Fibroblast of skin of right quadriceps (primary cell): ENCODE measurements at places on chromosomes 11 and 22.
A peak's percentile ranks its signal among the peaks of the same experiment; 100 is the strongest.

DNA sequence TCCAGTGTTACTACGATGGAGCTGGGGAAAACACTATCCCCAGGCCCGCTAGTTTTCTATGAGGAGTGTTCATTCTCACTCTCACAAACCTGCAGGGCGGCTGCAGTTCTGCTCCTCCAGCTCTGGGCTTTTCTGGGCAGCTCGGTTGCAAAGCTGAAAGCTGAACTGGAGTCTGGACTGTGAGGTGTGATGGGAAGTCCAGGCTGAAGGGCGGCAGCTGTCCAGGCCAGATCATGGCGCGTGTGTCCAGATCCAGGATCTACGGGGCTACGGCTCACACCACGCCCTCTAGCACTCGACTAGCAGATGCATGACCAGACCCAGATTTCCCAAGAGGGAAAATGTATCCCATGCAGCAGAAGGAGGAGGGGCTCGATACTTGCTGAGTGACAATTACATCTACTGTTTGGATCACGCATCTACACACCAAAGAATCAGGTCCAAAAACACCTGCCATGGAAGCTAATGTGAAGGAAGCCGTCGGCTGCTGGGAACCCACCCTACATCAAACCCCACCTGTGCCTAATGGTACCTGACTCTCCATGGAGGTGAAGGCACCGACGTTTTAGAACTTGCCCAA, 555.0 kb downstream of the BRD1 start:
- DNase-seq = no peak

GRCh38 chr11:25766332-25767015, 565.5 kb upstream of the ANO3 start:
- DNase-seq = no peak

DNA sequence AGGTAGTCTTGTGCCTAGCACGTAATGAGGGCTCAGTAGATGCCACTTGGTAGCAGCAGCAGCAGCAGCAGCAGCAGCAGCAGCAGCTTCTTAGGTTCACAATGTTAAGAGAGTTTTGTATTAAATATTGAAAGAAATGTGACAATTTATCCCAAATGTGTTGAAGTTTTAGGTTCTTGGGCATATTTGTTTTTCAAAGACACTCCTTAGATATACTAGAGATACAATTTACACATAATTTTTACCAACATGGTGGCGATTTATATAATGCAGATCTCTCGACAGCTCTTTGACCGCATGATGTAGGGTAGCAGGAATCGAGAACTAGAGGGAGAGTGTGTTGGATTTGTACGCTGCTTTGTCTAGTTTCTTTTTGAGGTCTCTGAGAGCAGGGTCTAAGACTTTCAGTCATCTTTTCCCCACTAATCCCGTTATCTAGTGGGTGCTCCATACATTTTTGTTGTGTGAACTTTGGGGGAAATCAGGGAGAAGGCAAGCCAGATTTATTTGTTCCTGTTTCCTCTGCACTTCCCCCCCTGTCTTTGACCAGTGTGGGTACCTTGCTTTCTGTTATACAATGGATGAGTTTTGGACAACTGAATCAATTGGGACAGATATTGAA, 1.4 kb downstream of the FDX1 start:
- no peak for DNase-seq

- no peak for DNase-seq
Measured at GRCh38 chr11:9530020-9530621, 43.3 kb upstream of the WEE1 start.

DNA sequence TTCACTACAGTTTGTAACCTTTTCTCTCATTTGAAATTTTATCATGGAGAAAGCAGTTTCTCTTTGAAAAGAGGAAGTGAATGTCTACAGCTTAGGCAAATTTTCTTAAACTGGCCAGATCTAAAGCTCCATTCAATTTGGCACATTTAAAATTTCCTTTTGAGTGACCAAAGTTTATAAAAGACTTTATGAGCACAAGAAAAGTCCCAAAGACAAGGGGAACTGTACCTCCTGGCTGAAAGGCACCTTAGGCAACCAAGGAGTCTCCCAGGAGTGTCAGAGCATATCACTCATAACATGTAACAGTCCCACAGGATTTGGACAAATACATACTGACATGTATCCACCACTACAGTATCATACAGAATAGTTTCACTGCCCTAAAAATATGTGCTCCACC, 41.3 kb downstream of the NARS2 start:
- no peak for DNase-seq

DNA sequence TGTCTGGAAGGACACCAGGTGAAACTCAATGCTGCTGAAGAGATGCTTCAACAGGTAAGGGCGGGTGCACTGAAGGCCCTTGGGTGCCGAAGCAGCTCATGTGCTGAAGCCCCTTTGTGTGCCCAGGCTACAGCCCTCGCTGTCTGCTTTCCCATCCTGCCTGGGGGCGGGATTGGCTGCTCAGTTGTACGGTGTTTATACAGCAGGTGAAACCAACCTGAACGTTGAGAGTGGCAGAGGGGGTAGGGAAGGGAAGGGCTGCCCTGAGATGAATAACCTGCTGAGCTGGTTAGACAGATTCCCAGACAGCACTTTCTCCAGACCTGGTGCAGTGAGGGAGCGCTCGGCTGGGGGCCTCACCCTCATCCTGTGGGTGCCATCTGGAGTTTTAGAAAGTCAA, 75.7 kb downstream of the CYB5R2 start:
- no peak for DNase-seq

GRCh38 chr11:92967178-92967577, 2.3 kb upstream of the MTNR1B start:
- no peak for DNase-seq

GRCh38 chr22:50171965-50172421, 1.5 kb downstream of the PANX2 start:
- DNase-seq = no peak

- DNase-seq = peak; percentile 27
Measured at GRCh38 chr11:62105667-62106191, 18.1 kb upstream of the INCENP start.

DNA sequence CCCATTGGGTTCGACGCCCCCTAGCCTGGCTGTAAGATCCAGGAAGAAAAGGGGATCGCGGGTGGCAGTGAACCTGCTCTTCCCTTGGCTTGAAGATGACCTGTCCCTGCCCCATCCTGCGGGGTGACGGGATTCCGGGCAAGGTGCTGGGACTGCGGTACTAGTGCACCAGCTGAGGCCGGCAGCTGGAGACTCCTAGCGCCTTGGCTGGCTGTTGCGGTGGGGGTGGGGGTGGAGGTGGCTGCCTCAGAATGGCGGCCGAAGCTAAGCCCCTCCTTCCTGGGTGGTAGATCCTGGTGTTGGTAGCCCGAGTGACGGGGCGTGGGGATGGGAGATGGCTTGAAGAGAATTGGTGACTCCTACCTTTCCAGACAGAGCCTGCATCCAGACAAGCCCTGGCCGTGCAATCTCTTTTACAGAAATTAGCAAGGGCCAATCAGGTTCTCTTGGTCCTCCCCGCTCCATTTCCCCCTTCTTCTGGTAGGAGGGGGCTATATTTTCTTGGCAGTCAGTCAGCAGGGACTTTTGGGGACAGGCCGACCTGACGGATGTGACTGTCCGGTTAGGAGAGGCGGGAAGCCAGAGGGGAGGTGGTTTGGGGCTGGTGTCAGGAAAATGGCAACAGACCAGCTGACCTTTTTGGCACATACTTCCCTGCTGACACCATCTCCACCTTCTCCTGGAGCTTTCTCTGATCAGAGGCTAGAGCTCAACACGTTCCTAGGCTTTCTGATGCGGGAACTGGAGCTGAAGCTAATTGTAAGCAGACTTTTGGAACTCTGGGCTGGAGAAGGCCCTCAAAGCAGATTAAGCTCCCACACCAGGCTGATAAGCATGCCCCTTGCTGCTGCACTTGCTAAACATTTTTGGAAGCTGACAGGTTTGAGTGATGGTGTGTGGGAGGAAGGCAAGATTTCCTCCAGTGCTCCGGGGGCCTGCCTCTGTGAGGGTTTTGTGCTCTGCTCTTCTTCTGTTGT, 2.0 kb downstream of the NAV2 start:
- DNase-seq = peak; percentile 55

DNA sequence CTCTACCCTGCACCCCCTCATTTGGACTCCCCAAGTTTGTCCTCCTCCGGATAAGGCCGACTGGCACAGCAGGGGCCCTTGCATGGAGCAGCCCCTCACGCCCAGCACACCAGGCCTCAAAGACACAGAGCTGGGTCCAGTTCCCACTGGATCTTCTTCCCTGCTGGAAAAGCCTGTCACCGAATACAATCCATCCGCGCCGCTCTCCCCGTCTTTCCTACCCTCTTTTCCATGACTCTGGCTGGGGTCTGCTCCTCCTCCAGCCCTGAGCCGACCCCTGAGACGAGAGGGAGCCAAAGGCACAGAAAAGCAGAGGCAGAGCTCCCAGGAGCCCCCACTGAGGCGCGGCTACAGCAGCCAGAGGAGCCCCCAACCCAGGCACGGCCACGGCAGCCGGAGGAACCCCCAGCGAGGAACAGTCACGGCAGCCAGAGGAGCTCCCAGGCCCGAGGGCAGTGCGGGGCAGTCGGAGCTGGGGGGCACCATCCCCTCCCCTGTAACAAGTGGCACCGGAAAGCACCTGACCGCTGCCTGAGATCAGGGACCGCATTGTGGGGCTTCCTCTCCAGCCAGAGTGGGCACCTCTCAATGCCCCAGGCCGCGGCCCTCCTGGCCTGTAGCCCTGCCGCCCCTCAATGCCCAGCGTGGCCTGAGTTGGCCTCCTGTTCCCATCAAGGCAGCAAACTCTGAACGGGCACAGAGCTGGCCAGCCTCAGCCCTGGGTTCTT, 12.0 kb downstream of the ALG12 start:
- DNase-seq = no peak

GRCh38 chr11:101288392-101288791, 158.8 kb upstream of the PGR start:
- no peak for DNase-seq

DNA sequence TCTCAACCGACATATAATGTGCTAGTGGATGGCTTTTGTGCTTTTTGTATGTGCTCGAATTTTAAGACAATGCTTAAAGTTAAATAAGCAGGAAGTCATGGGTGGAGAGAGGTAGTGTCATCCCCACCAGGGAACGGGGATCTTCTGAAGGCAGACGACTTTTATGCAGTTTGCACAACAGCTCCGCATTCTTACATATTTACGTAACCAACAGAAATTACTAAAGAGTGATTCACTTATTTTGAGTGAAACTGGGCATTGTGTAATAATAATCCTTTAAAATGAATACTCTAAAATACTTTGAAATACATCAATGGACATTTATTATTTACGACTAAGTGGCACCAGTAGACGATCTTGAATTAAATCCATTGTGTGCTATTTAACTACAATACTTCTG, 305.1 kb downstream of the CNTN5 start:
- peak; percentile 83 for DNase-seq

GRCh38 chr22:19762568-19763457, 2.2 kb downstream of the TBX1 start:
- no peak for DNase-seq

DNA sequence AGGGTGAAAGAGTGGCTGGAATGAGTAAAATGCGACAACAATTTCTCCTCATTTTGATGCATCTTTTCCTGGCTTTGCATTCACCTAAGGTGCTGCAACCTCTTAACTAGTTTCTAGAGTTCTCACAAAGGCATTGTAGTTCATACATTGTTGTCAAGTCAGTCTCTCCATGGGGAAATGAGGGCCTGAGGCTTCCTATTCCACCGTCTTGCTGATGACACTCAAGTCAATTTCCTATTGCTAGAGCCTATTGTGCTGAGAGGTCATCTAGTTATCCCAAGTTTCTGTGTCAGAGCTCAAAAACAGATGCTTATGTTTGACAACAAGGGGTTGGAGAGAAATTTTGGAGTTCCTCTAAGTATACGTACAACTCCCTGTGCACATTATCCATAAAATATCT, 11.6 kb upstream of the MS4A6A start:
- no peak for DNase-seq

DNA sequence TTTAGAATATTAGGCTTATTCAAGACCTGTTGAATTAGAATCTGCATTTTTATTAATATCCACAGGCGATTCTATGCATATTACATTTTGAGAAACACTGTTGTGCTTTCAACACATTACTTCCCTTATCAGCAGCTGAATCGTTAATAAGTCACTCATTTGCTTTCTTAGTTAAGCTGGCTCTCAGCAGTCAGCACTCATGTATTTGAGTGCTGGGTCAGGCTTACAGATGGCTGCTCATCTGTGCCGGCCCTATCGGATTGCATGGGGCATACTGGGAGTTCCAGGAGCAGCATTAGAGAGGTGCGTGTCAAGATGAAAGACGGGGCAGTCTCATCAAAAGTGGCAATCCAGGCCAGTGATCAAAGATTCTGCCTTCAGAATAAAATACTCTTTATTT, 10.8 kb upstream of the OR51L1 start:
- no peak for DNase-seq

GRCh38 chr11:70068950-70069349, 9.2 kb upstream of the ANO1 start:
- no peak for DNase-seq

GRCh38 chr11:64070314-64070681, 34.6 kb downstream of the FLRT1 start:
- DNase-seq = no peak

DNA sequence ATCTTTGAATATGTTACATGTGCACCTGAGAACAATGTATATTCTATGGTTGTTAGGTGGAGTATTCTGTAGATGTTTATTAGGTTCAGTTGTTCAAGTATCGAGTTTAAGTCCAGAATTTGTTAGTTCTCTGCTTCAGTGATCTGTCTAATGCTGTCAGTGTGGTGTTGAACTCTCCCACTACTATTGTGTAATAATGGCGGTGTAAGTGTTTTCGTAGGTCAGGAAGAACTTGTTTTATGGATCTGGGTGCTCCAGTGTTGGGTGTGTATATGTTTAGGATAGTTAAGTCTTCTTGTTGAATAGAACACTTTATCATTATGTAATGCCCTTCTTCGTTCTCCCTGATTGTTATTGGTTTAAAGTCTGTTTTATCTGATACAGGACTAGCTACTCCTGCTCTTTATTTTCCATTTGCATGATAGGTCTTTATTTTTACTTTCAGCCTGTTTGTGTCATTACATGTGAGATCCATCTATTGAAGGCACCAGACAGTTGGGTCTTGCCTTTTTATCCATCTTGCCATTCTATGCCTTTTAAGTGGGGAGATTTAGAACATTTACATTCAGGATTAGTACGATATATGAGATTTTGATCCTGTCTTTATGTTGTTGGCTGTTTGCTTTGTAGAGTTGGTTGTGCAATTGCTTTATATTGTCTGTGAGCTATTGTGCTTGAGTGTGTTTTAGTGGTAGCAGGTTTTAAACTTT, 121.6 kb downstream of the DDX10 start:
- DNase-seq = no peak

DNA sequence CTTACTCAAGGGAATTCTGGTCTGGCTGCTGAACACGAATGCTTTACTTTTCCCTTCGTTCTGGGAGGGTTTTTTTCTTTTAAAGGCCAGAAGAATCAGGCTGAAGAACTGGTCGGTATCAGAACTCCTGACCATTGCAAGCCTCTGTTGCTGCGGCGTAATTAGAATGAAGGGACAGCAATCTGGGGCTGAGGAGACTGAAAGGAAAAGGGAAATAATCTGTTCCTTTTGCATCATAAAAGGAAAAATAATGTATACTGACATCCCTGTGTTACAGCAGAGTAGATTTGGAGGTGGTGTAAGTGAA, 670 bp downstream of the SC5D start:
- DNase-seq = no peak

GRCh38 chr11:12683874-12684273, 9.7 kb downstream of the TEAD1 start:
- no peak for DNase-seq

- DNase-seq = no peak
Measured at GRCh38 chr22:25120761-25121212, 78.9 kb upstream of the CRYBB3 start.

- no peak for DNase-seq
Measured at GRCh38 chr22:26828311-26828710, 170.9 kb downstream of the MIAT start.
